Suprapubic skin (tissue), 4 donors: ENCODE measurements at places on chromosomes 11 and 22. TPM values are rescaled to one million over a fixed set of nuclear protein-coding genes. Genes with fewer than 3 reads are reported as not detected.

GRCh38 chr11:12291766-12292165 lies 85.6 kb upstream of the PARVA start:
- no peak for DNase-seq
- H3K4me3 ChIP-seq: no peak overlapping the region
- peaks cover 14% of the 10 kb centered on the region for H3K4me1 ChIP-seq

- H3K27me3 ChIP-seq: no peaks in the 10 kb centered on the region
- peaks cover 80% of the 10 kb centered on the region for H3K36me3 ChIP-seq
- H3K27ac ChIP-seq: no peak overlapping the region
- no peak for DNase-seq
- peaks cover 10% of the 10 kb centered on the region for H3K4me1 ChIP-seq
Measured at GRCh38 chr22:39513791-39514190, 6.6 kb upstream of the ATF4 start.

- no peaks in the 10 kb centered on the region for H3K36me3 ChIP-seq
- H3K4me3 ChIP-seq: no peak overlapping the region
- DNase-seq: no peak
- no peaks in the 10 kb centered on the region for H3K4me1 ChIP-seq
Measured at GRCh38 chr11:30091246-30091645, 74.4 kb upstream of the KCNA4 start.

GRCh38 chr11:94276943-94277342 lies 27.4 kb upstream of the IZUMO1R start:
- no peaks in the 10 kb centered on the region for H3K4me1 ChIP-seq
- H3K4me3 ChIP-seq: no peak overlapping the region
- no peak for DNase-seq
- no peaks in the 10 kb centered on the region for H3K36me3 ChIP-seq
- H3K27me3 ChIP-seq: no peaks in the 10 kb centered on the region

DNA sequence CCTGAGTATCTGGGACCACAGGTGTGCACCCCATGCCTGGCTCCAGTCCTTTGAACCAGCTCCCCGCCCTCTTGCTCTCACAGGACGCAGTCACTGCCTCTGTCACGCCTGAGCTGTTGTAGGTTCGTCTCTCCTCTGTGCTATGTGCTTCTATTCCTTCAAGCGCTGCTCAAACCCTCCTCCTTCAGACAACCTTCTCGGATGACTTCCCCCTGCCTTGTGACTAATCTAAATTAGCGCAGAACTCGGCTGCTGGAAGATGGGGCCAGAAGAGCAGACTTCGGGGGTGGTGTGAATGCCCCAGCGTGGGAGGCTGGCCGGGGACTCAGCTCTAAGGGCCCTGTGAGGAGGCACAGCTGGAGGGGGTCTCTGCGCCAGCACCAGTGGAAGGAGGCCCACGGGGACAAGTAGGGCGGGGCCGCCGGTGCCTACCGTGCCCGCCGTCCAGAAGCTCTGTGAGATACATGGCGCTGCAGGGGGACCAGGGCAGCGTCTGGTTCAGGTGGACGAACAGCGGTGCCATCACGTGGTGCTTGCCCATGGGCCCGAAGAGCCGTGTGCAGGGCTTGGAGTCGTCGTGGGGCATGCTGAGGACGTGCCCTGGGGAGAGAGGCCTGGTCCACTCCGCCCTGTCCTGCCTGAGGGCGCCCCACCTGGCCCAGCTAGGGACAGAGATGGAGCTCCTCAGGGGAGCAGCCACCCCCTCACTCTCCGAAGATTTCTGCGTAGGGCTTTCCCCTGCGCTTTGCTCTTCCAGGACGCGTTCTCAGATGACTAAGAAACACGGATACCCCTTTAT lies 12.5 kb downstream of the ADAMTS8 start:
- H3K4me3 ChIP-seq: no peak overlapping the region
- H3K36me3 ChIP-seq: no peaks in the 10 kb centered on the region
- no peak for DNase-seq
- H3K27me3 ChIP-seq: peaks cover 5% of the 10 kb centered on the region

DNA sequence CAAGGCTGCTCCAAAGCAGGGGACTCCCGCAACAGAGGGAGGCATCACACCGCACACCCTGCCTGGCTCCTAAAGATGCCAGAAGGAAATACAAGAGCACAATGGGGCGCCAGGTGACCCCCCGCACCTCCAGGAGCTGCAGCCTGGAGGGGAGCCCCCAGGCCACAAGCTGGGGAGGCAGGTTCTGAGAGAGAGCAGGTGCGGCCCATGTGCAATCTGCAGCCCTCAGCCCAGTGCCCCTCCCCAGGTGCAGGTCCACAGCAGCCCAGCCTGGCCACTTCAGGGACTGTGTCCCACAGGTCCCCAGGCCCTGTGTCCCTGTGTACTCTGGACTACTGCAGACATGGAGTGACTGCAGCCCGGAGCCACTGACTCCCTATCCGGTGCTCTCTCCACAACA lies 13.1 kb downstream of the WNT7B start:
- no peaks in the 10 kb centered on the region for H3K36me3 ChIP-seq
- peaks cover 2% of the 10 kb centered on the region for H3K4me1 ChIP-seq
- no peak overlapping the region for H3K27ac ChIP-seq
- DNase-seq: no peak
- no peak overlapping the region for H3K4me3 ChIP-seq
- H3K27me3 ChIP-seq: peaks cover 45% of the 10 kb centered on the region

DNA sequence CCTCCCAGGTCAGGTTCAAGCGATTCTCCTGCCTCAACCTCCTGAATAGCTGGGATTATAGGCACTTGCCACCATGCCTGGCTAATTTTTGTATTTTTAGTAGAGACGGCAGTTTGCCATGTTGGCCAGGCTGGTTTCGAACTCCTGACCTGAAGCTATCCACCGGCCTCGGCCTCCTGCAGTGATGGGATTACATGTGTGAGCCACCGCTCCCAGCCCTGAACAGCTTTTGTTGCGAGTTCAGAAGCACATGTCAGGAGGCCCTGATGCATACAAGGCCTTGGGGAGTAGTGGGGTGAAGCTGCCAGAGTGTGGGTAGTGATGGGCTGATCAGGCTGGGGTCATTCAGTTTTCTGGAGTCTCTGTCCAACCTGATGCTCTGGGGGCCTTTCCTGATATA lies 117.0 kb upstream of the C11orf87 start:
- no peak overlapping the region for H3K4me3 ChIP-seq
- no peak overlapping the region for H3K27ac ChIP-seq
- H3K27me3 ChIP-seq: no peaks in the 10 kb centered on the region
- no peaks in the 10 kb centered on the region for H3K4me1 ChIP-seq
- DNase-seq: no peak
- no peaks in the 10 kb centered on the region for H3K36me3 ChIP-seq

Gene APOA1
- total RNA-seq: 2.9 TPM

Gene OR52I2
- not detected for total RNA-seq

Gene OR4C12
- total RNA-seq: not detected
